Ovary (tissue), 10 donors: ENCODE measurements at places on chromosomes 3 and 15.

GRCh38 chr3:71048948-71049347 is 534.6 kb downstream of the FOXP1 start:
- DNase-seq: no peak

DNA sequence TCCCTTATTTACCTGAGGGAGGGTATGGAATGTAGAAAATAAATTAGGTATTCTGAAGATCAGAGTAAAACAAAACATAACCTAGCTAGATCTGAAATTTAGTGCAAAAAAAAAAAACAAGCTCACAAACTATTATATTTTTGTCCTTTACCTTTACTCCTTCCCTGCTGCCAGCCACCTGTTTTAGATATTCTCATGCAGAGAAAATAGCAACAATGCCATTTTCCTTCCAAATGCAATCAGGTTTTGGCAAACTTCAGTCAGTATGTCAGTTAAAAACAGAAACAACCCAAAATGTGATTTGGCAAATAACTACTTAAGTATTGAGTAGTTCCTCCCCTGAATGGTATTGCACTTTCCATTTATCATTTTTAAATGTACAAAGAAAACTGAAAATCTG is 35.8 kb downstream of the PEAK1 start:
- no peak for DNase-seq

DNA sequence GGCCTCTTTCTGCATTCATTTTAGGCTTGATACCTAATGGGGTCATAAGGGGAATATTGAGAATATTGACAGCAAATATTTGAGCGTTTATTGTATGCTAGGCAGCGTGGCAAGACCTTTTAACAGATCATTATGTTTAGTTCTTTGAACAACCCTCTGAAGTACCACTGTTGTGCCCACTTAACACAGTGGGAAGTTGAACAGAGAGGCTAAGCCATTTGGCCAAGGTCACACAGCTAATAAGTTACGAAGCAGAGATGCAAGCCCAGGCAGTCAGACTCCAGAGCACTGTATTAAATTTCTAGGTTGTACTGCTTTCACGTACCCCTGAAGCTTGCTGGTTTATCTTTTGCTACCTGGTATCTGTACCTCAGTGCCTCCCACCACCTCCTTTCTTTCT is 1.1 kb downstream of the RAB7A start:
- no peak for DNase-seq

- no peak for DNase-seq
Measured at GRCh38 chr3:158104431-158104921, 1.7 kb downstream of the SHOX2 start.

GRCh38 chr3:12054245-12054644 is 50.1 kb downstream of the SYN2 start:
- DNase-seq: no peak

- no peak for DNase-seq
Measured at GRCh38 chr3:19967812-19968211, 20.9 kb downstream of the RAB5A start.

- DNase-seq: no peak
Measured at GRCh38 chr15:39684233-39684632, 98.4 kb downstream of the FSIP1 start.

DNA sequence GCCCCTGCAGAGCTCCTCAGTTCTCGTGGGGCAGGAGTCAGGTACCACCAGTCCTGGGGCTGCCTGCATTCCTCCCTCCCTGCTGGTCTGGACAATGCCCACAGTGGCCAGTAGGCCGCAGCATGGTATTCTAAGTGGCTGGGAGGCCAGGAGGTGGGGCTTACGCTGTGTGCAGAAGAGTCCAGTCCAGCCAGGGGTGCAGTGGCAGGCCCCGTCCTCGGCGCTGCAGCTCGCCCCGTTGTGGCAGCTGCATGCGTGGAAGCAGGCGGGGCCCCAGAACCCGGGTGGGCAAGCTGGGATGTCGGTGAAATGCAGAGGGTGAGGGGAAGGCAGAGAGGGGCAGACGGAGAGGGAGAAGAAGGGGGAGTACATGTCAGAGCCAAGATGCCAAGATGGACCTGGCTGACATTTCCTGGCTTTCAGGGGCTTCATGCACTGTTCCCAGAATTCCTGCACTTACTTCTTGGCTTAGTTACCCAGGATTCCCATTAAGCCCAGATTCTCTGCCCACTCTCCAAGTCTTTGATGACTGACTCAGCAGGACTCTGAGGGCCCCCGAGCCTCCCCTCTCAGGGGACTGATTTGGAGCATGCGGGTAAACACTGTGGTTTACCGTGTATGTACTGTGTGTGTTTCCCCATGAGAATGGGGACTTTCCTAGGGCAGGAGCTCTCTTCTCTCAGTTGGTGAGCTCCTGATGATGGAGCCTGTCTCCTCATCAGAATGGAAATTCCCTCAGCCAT is 47.5 kb downstream of the RAB11A start:
- DNase-seq: peak; percentile 75

- no peak for DNase-seq
Measured at GRCh38 chr3:103786296-103786695, 1351.5 kb downstream of the ZPLD1 start.

GRCh38 chr3:127749361-127749760 is 73.0 kb downstream of the MGLL start:
- no peak for DNase-seq

- no peak for DNase-seq
Measured at GRCh38 chr15:56241374-56242105, 2.1 kb downstream of the RFX7 start.

DNA sequence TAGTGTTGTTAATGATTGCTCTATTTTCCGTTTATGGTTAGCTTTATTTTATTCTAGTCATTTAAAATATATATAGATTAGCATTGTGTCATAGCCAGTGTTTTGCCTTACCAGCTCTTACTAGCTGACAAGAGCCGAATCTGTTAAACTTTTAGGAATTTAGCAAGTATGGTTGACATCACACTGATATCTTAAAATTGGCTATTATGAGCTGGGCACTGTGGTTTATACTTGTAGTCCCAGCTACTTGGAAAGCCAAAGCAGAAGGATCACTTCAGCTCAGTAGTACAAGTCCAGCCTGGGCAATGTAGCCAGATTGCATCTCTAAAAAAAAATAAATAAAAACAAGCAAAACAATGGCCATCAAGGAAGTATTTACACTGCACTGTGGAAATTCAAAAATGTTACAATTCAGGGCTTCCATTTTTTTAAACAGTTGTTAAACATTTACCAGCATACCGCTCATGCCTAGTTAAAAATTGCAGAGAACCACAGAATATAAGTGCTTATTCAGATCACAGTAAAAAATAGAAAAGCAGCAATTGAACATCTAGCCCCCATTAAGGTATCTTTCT is 208.4 kb upstream of the CGNL1 start:
- no peak for DNase-seq

GRCh38 chr15:74901612-74902063 is 5.0 kb downstream of the FAM219B start:
- DNase-seq: peak; percentile 66

GRCh38 chr15:72538931-72539330 is 64.8 kb downstream of the ARIH1 start:
- no peak for DNase-seq

GRCh38 chr3:140809316-140809715 is 131.5 kb downstream of the TRIM42 start:
- no peak for DNase-seq

DNA sequence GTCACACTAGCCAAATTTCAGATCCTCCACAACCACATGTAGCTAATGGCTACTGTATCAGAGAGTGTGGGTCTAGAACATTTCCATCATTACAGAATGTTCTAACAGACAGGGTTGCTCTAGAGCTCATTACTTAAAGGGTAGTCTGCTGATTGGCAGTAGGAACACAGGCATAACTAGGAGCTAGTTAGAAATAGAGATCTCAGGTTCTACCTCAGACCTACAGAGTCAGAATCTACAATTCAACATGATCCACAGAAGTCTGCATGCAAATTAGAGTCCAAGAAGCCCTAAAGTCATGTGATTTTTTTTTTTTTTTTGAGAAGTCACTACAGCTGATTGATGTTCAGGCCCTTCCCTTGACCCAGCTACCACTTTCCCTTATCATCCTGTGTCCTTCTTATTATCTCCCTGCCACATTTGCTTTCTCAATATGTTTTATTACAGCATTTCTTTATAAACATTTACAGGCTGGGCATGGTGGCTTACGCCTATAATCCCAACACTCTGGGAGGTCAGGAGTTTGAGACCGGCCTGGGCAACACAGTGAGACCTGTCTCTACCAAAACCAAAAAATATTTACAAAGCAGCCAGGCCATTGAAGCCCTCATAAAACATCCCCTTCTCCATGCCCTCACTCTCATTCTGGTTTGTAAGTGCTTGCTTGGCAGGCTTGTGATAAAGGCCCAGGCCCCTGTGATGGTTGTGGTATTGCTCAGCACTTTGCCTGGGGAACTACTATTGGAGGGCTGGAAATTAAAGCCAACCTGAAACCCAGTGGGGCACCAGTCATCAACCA is 3.8 kb upstream of the ABHD5 start:
- DNase-seq: no peak
